ENCODE measurements at places on chromosomes 7 and 10.

- DNase-seq, result no peak
These were observed 49.3 kb downstream of the CALML3 start for GRCh38 chr10:5573968-5574641.

DNA sequence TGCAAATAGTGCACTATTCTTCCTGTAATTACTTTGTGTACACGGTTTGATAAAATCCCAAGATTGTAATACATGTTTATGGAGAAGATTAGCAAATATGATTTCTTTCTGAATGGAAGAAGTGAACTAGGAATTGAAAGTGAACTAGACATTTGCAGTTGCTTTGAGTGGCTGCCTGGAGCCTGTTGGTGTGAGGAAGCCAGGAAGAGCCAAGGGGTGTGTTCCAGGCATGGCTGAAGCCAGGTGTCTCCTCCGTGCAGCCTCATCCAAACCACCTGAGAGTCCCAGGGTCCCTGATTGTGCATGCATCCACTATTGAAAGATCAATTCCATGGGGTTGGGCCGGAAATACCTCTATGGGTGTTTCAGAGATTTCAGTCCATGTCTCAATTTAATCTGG, 253.1 kb upstream of the SHH start:
- no peak for DNase-seq

DNA sequence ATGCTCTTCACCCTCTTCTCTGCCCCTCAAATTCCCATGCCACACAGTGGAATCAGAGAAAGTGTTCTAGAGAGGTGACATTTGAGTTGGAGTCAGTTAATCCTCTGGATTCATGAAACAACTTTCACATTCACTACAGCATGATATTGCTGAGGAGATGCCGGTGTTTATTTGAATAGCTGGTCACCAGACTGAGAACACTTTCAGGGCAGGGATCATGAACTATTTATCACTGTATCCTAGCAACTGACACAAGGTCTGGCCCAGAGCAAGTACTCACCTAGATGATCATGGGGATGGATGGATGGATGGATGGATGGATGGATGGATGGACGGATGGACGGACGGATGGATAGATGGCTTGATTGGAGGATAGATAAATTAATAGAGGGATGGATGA, 116.7 kb upstream of the ZMIZ1 start:
- no peak for DNase-seq

- no peak for DNase-seq
These were observed 323.5 kb upstream of the NFE2L3 start for GRCh38 chr7:25828468-25828867.

- DNase-seq, result no peak
These were observed 132.7 kb downstream of the TAX1BP1 start for GRCh38 chr7:27872356-27873275.

- DNase-seq, result no peak
These were observed 11.1 kb downstream of the PNLIPRP2 start for GRCh38 chr10:116631871-116632295.

- no peak for DNase-seq
These were observed 68.3 kb upstream of the MGMT start for GRCh38 chr10:129398711-129399141.

DNA sequence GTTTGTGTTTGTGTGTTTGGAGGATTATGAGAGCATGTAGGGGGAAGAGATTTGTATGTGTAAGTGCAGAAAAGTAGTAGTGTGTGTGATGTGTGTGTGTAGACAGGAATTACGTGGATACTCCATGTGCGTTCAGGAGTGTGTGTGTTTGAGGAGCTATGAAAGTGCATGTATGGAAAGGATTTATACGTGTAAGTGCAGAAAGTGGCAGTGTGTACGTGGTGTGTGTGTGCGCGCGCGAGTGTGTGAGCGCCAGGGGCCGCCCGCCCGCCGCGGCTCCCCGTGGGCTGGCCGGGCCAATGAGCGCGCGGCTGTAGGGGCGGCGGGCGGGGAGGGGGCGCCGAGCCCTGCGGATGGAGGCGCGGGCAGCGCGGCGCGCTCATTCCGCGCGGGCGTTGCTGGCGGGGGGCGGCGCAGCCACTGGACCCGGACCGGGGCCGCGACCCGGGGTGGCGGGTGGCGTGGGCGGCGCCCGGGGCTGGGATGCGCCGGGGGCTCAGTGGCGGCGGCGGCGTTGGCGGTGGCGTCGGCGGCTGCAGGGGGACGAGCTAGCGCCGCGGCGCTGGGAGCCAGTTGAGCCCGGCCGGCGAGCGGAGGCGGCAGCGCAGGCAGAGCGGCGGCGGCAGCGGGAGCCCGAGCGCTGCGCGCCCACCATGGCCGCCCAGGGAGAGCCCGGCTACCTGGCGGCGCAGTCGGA, at the start of gene BICC1:
BICC1 (plus strand) TSS at position 382 of the 697 bp plus-strand sequence; CDS start at position 654, 272 bp downstream.
- DNase-seq, result peak; percentile 85

GRCh38 chr10:120400601-120401000, 56.4 kb upstream of the PLPP4 start:
- DNase-seq, result no peak

- peak; percentile 24 for DNase-seq
These were observed 13.9 kb downstream of the FKBP6 start for GRCh38 chr7:73341877-73342276.

GRCh38 chr10:38007991-38008390, 2.5 kb upstream of the ZNF33A start:
- DNase-seq, result no peak

- DNase-seq, result peak; percentile 1
These were observed 700.0 kb upstream of the PCDH15 start for GRCh38 chr10:55500931-55501559.

- DNase-seq, result peak; percentile 8
These were observed 338.8 kb downstream of the ELMO1 start for GRCh38 chr7:37109843-37110242.

GRCh38 chr10:97550336-97551149, 22.0 kb upstream of the ANKRD2 start:
- no peak for DNase-seq

DNA sequence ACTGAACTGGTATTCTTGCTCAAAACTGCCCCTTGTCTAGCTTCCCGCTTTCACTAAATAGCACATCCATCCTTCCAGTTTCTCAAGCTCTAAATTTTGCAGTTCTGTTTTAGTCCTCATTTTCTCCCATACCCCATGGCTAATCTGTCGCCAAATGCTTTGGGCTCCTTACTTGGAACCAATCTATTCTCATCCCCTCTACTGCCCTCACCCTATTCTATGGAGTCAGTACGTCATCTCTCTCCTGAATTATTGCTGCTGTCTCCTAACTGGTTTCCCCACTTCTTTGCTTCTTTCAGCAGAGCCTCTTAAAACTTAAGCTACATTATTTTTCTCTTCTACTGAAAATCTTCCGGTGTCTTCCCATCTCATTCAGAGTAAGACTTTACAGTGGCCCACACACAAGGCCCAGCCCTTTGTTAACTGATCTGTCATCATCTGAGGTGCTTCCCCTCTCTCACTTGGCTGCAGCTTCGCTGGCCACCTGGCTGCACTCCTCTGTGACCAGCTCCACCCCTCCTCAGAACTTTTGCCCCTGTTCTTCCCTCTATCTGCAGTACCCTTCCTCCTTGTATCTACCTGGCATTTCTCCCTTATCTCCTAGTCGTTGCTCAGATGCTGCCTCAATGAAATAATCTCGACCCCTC, 9.9 kb downstream of the STARD3NL start:
- no peak for DNase-seq

GRCh38 chr7:106792233-106792926, 72.7 kb upstream of the PIK3CG start:
- DNase-seq, result no peak

GRCh38 chr10:92972886-92973285, 87.7 kb upstream of the CYP26C1 start:
- DNase-seq, result no peak

DNA sequence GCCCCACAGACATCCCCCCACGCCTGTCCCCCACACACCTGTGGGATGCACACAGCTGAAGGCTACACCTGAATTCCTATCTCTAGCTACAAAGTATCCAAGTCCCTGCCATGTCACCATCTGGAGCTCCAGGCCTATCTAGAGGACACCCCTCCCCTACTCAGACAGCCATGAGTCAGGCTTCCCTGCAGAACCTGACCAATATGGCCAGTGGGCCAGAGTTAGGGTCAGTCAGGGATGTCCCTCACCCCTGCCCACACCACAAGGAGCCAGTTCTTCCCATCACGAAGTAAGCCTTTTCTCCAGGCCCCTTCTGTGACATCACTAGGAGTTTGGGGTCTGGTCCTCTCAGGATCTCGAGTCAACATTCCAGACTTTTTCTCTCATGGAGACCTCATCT, 10.6 kb upstream of the SLC18A3 start:
- no peak for DNase-seq

GRCh38 chr7:8232999-8233847, 28.7 kb downstream of the ICA1 start:
- no peak for DNase-seq

DNA sequence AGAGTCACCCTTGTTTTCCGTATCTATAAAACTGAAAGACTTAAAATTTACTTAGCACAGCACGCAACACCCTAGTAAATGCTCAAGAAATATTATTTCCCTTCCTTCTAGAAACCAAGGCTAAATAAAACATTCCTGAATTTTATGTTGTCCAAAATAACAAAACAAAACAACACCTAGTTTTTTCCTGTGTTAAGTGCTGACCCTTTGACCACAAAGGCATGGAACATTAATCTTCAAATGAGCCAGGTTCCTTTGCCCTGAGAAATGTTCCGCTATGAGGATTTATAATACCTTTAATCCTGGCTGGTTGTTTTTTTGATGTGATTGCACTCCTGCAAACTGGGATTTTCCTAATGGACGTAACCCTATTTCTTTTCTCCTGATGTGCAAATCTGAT, 29.0 kb upstream of the DGKI start:
- no peak for DNase-seq

GRCh38 chr7:134690016-134690415, 43.4 kb downstream of the BPGM start:
- peak; percentile 28 for DNase-seq

DNA sequence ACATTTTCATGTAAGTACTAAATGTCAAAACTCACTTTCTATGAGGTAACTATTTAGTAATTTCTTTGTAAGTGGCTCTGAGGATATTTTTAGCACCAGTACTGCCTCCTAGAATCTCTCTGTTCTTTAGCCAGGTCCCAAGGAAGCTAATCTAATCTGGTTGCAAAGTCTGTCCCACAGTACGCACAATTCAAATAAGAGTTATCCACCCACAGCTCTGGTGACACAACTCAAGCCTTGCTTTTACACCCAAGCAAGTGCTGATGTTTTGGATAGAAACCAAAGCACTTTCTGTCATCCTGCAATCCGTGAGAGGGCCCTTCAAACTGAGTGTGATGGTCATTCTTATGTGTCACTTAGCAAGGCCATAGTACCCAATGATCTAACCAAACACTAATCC, 14.5 kb downstream of the GIMAP5 start:
- DNase-seq, result no peak

DNA sequence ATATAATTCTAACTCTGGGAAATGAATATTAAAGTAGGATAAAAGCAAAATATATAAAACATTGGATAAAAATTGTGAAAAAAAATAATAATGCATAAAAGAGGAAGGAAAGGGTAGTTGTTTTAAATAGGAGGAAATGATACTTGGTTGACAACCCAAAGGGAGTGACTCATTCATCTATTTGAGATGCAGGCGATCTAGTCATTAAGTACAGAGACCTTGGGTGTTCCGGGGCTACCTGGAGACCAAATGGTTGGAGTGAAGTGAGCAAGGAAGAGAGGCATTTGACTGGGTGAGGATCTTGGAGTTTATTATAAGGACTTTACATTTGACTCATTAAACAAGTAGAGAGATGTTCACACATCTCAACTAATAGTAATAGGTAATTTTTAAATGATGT, 111.0 kb downstream of the LRRTM3 start:
- peak; percentile 12 for DNase-seq

DNA sequence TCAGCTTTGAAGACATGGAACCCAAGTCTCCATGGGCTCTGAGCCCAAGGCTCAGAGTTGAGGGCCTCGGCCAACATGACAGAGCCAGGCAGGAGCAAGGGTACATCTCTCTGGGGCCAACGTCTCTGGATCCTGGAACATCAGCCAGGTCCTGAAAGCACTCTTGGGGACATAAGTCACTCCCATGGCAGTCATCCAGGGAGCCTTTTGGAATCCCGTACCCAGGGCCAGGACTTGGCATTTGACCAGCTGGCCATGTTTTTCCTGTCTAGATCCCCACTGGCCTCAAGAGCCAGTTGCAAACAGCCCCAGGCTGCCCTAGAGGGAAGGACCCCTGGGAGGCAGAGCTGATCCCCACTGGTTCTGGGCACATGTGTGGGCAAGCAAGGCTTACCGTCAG, 4.3 kb upstream of the CXCL12 start:
- no peak for DNase-seq

GRCh38 chr10:48879451-48879850, 60.2 kb downstream of the LRRC18 start:
- DNase-seq, result no peak

- DNase-seq, result no peak
These were observed 40.6 kb downstream of the BTBD16 start for GRCh38 chr10:122311716-122312115.

GRCh38 chr10:5291501-5292195, 73.1 kb upstream of the UCN3 start:
- DNase-seq, result peak; percentile 84

GRCh38 chr10:4033341-4033896, 248.4 kb upstream of the KLF6 start:
- no peak for DNase-seq

- DNase-seq, result no peak
These were observed 180.0 kb upstream of the SH2B2 start for GRCh38 chr7:102106625-102107024.

DNA sequence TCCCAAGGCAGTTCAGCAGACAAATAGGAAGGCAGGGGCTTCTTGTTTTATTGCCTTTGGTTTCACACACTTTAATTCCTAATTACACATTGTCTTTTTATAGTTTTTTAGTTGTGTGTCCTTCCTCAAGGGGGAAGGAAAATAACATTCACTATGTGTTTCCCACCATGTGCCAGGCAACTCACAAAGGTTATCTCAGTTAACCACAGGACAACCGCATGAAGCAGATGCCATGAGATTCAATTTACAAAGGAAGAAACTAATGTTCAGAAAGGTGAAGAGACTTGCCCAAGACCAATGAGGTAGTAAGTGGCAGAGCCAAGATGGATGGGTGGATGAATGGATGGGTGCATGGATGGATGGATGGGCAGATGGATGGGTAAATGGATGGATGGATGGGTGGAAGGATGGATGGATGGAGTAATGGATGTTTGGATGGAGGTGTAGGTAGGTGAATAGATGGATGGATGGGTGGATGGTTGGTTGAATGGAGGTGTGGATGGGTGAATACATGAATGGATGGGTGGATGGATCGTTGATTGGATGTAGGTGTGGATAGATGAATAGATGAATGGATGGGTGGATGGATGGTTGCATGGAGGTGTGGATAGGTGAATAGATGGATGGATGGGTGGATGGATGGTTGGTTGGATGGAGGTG, 77.9 kb downstream of the ARHGAP22 start:
- no peak for DNase-seq

- DNase-seq, result no peak
These were observed 3.2 kb upstream of the MRPS24 start for GRCh38 chr7:43872406-43873110.

- DNase-seq, result no peak
These were observed 79.7 kb downstream of the CTTNBP2 start for GRCh38 chr7:117793521-117793920.

- peak; percentile 10 for DNase-seq
These were observed 628.6 kb downstream of the PHTF2 start for GRCh38 chr7:78427209-78427608.

Measured in common myeloid progenitor, CD34-positive (primary cell).